ENCODE measurements at places on chromosomes 5 and 9.

DNA sequence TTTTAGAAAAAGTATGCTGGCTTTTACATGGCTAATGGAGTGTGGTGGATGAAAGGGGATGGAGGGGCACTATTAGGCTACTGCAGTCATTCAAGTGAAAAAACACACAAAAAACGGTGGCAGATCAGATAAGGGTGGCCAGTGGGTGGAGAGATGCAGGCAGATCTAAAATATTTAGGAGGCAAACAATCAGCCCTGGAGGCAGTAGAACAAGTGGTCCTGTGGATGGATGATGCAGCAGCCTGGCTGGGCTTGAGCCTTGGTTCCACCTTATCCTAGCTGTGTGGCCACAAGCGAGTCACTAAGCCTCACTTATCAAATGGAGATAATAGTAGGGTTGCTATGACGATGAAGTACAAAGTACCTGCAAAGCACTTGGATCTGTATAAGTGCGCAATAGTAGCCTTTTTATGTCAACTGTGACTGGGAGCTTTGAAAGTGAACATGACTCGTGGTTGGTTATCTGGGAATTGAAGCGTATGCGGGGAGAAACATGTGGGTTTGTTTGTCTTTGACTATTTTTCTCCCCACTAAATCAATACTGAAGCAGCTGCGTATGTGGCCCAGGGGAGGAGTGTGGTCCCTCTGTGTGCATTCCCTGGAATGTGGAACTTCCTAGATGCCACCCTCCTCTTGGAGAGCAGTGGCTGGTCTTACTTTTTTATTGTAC is 20.2 kb downstream of the NSG2 start:
- no peak for DNase-seq

- DNase-seq: no peak
Observed at GRCh38 chr9:112569186-112569585, 82.6 kb downstream of the KIAA1958 start.

- no peak for DNase-seq
Observed at GRCh38 chr5:32090026-32090754, 83.9 kb downstream of the GOLPH3 start.

- no peak for DNase-seq
Observed at GRCh38 chr9:126508171-126508591, 105.5 kb upstream of the LMX1B start.

DNA sequence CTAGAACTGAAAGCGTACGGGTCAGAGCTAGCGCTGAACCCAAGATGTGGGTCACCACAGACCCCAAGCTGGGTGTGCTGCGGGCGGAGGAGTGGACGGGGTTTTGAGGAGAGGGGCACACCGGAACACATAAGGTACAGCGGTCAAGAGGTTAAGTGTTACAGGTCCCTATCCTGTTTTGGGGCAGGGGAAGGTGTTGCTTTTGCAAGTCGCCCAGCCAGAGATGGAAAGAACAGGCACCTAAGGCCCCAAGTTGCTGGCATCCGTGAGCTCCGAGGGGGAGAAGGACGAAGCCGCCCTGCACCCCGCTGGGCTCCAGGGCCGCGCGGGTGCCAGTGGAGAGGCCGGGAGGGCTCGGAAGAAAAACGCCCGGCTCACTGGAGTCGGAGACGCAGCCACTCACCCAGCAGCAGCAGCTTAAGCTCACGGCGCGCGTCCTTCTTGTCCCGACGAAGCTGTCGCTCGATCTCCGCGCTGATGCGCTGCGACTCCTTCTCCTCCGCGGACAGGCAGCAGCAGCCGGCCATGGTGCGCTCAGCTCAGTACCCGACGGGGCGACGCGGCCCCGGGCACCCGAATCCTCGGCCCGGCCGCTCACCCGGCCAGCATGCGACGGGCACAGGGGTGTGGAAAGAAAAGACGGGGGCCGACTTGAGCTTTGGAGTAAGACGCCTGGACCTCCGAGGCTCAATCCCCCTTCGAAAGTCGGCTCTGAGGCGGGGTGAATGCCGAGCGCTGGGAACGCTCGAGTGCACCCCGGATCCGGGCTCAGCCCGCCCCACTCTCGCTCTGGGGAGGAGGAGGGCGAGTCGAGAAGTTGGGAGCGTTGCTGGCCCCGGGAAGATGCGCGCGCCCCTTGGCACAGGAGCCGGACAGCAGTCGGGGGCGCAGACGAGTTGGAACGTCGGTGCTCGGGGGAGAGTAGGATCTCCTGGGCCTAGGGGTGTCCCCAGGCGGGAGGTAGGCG is 572 bp downstream of the GNA14 start:
- DNase-seq: no peak

- DNase-seq: no peak
Observed at GRCh38 chr5:180804129-180804618, 1.6 kb upstream of the MGAT1 start.

DNA sequence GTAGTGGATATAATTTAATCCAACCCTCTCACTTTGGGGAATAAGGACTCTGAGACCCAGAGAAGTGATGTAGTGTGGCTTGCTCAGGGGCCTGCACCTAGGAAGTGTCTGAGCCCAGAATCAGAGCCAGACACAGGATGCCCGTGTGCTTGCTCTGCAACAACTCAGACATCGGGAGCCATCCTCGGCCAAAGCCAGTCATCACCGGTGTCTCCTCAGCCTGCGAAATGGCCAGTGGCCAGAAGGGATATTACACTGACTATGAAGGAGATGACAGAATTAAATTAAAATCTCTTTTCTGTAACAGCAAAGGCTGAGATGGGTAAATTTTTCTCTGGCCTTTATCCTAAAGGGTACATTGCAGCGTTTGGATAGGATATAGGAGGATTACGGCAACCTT is 102.9 kb downstream of the MARCHF11 start:
- DNase-seq: no peak

- no peak for DNase-seq
Observed at GRCh38 chr9:10835791-10836463, 223.1 kb upstream of the PTPRD start.

DNA sequence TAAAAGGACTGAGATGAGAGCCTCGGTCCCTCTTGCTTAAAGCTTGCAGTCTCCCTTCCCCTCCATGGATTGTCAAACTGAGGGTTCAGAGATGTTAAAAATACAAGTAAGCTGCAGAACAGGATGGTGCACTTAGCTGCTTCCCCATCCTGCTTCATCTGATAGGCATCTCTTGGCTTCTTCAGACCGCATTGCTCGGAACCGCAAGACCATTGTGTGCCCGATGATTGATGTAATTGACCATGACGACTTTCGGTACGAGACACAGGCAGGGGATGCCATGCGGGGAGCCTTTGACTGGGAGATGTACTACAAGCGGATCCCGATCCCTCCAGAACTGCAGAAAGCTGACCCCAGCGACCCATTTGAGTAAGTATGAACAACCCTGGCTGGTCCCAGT is 65.5 kb upstream of the SAP30L start:
- no peak for DNase-seq

DNA sequence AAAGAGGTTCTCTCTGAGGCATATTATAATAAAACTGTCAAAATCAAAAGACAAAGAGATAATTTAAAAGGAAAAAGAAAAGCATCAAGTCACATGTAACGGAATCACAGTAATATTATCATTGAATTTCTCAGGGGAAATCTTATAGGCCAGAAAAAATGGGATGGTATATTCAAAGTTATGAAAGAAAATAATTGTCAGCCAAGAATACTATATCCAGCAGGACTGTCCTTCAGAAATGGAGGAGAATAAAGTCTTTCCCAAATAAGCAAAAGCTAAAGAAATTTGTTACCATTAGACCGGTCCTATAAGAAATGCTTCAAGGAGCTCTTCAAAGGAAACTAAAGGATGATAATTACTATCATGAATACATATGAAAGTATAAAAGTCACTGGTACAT is 342.0 kb upstream of the GRAMD2B start:
- no peak for DNase-seq

GRCh38 chr9:91604451-91605179 is 181.0 kb upstream of the NFIL3 start:
- no peak for DNase-seq

DNA sequence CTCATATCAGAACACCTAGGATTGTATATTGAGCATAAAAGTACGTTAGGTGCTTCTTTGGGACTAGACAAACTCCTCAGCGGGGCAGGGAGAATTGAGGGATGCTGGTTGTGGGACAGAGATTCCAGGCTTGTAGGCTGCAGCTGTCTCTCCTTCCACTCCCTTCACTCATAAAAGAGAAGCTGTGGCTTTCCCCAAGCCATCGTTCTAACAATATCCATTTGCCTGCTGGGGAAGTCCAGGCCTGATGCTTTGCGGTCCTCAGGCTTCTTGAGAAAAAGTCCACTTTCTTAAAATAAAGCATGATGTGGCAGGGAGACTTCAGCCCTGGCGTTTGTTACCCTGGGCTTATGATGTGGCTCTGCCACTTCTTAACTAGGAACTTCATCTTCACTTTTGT is 129.3 kb upstream of the OSMR start:
- DNase-seq: no peak

- DNase-seq: no peak
Observed at GRCh38 chr5:119335261-119335677, 20.6 kb upstream of the TNFAIP8 start.

- no peak for DNase-seq
Observed at GRCh38 chr9:4933177-4933576, 51.9 kb upstream of the JAK2 start.

GRCh38 chr9:126877418-126877817 is 17.0 kb downstream of the ZBTB34 start:
- no peak for DNase-seq

DNA sequence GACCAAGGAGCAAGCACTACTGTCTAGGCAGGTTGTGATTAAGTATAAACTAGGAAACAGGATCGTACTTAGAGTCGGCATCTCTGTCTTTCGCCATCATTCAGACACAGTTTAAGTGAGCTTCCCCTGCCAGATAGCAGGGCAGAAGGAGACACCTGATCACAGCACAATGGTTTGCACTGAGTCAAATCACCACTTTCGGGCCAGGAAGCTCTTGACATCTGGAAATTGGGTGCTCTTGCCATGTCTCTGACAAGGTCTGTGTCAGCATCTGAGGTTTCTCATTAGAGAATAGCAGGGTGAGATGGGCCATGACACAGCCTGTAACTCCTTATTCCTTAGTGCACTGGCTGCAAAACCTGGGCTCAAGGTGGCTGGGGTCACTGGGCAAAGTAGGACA is 8.3 kb downstream of the ADRB2 start:
- DNase-seq: no peak

DNA sequence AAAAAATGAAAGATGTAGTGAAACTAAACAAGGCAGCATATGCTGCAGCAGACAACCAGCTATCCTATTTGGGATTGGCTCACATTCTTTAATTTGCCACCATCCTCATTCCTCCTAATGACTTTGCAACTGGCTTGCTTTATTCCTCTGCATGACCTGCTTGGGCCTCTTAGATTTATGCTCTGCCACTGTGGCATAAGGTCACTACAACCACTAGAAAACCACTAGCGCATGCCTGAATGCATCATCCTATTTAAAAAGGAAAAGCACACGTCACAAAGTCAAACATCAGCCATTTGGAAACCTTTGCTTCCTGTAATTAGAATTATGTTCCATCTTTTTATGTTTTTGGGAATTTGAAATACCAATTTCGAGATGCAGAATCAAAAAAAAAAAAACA is 40.8 kb upstream of the CCDC152 start:
- DNase-seq: no peak

DNA sequence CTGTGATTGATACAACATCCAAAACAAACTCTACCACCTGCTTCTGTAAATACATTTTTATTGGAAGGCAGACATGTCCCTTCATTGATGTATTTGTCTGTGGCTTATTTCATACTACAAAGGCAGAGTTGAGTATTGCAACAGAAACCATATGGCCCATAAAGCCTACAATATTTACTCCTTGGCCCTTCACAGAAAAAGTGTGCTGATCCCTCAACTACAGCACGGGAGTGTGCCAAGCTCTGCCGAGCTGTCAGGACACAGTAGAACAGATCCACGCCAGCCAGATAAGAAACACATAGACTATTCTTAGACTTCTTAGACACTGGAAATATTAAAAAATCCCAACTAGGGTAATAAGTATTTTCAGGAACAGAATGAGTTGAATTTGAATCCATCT is 13.2 kb downstream of the TICAM2 start:
- no peak for DNase-seq

DNA sequence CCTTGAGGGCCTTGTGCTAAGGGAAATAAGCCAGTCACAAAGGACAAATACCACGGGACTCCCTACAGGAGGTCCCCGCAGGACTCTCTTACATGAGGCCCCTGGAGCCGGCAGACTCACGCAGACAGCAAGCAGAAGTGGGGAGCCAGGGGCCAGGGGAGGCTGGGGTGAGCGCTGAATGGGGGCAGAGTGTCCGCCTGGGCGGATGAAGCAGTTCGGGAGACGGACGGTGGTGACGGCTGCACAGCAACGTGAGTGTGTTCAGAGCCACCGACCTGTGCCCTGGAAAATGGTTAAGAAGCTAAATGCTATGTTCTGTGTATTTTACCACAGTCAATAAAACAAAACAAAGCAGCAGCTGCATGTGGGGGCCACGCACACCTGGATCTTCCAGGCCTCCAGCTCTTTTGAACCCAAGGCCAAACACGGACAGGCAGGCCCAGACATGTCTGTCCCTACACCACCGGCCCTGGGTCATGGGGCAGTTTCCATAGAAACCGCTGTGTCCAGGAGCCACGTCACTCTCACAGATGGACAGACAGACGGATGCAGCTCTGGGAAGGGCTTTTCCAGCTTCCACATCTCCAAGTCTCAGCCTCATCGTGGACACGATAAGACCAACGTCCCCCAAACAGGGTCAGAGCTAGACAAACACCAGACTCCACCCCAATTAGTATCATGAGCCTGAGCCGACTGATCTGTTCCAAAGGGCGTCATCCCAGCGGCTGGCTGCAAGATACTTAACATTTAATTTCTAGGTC is 103.9 kb downstream of the VAV2 start:
- DNase-seq: no peak

DNA sequence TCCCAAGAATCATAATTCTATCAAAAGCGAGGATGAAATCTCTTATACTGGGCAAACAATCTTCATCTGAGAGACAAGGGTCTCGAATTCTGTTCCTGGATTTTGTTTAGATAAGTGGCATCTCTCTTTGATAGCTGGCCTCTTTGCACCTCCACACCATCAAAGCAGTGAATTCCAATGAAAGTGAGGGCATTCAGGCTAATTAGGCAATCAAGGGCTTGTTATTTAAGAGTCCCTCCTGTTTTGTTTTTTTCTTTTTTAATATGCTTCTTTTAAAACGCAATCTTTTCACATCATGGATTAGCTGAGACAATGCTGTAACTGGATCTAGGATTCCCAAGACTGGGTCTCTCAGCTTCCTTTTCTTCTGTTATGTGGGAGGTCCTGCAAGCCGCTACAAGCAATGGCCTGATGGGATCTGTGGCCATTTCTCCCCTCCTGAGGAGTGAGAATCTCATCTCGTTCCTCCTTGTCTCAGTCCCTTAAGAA is 67.9 kb downstream of the TNC start:
- no peak for DNase-seq

GRCh38 chr5:137016783-137017324 is 482.3 kb downstream of the SPOCK1 start:
- no peak for DNase-seq

DNA sequence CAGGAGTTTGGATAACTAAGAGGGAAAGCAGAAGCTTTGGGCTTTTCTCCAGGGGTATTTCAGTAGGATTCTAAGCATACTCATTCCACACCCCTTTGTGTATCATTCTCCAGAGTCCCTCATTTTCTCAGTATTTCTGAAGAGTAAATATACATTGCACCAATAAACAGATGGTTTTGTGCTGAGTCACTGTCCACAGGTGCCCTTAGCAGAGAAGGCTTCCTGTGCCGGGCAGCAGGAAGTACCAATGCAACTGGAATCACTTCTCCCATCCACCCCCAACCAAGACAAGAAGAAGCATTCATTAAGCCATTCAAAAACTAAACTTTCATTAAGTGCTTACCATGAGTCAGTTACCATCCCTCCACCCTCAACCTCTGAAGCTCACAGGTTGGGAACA is 3.6 kb upstream of the CCNJL start:
- DNase-seq: peak; percentile 61

Measured in H54 (cell line).